ENCODE measurements at places on chromosomes 7 and 10.
A peak's percentile ranks its signal among the peaks of the same experiment; 100 is the strongest.

- peak; percentile 87 for DNase-seq
Measured at GRCh38 chr10:3542185-3542611, 242.8 kb downstream of the KLF6 start.

DNA sequence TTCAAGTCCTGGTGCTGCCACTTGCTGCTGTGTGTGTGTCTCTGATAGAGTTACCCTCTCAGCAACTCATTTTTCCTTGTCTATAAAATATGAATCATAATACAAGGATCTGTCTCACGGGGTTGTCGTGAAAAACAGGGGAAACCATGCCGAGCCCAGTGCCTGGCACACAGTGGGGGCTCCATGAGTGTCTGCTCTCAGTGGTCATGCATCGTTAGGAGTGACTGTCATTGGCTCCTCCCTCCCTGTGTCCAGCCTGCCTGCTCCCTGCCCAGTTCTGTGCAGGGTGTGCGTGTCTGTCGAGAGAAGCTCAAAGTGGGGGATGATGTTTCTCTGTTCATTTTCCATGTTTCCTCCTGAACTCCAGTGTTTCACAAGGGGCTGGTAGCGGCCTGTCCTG lies 83.6 kb upstream of the LRRC4 start:
- DNase-seq = no peak

DNA sequence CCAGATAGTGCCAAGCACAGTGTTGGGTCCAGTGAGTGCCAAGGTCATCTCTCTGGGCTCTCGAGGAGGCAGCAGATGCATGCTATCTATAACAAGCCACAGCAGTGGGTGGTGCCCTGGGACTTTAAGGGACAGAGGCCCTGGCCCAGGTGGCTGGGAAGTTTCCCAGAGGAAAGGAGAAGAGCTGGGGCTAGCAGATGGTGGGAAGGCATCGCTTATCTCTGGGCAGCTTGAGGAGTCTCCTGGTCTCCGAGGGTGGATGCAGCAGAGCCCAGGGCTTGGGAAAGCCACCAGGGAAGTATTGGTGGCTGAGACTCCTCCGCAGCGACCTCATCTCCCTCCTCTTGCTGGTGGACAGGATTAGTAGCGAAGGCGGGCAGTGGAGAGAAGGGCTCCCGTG lies 63.4 kb upstream of the LRRC4 start:
- DNase-seq = no peak

DNA sequence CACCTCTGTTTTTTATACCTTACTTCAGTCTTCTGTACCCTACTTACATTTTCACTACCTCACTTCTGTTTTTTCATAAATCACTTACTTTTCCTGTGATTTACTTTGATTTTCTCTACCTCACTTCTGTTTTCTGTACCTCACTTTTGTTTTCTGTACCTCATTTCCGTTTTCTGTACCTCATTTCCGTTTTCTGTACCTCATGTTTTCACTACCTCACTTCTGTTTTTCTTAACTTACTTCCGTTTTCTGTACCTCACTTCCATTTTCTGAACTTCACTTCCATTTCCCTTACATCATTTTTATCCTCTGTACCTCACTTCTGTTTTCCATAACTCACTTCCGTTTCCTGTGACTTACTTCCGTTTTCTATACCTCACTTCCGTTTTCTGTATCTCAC lies 492.0 kb upstream of the AKR1E2 start:
- no peak for DNase-seq

GRCh38 chr10:11895598-11895997 lies 72.4 kb downstream of the PROSER2 start:
- no peak for DNase-seq

DNA sequence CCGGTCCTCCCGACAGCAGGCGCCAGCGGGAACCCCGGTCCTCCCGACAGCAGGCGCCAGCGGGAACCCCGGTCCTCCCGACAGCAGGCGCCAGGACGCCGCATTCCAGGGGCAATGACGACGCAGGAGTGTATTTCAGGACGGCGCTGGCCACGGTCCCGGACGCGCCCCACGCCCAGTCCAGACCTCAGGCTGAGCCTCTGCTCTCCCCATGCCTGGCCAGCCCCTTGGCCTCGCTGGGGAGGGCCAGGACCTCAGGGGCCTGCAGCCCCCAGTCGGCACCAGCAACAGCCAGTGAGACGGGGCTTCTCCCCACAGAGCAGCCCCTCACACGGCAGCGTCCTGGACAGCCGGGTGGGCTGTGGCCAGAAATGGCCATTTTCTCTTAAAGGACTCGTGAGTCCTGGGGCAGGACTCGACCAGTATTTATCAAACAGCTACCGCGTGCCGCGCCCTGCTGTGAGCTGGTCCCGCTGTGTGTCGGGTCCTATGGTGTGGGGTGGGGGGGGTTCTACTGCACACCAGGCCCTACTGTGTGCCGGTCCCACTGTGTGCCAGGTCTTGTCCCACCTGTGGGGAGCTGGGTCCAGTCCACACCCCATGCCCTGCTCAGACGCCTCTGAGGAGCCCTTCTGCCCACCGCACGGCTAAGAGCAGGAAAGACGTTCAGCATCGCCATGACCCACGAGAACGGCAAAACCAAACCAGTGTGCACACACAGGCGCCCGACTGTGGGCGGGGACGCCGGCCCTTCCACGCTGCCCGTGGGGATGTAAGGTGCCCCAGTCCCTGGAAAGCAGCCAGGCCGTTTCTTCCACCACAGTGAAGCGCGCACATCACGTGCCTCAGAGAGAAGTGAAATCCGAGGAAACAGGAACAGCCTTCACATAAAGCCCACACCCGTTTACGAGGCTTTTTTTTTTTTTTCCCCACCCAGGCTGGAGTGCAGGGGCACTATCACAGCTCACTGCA lies 33.3 kb downstream of the GET4 start:
- DNase-seq = no peak

DNA sequence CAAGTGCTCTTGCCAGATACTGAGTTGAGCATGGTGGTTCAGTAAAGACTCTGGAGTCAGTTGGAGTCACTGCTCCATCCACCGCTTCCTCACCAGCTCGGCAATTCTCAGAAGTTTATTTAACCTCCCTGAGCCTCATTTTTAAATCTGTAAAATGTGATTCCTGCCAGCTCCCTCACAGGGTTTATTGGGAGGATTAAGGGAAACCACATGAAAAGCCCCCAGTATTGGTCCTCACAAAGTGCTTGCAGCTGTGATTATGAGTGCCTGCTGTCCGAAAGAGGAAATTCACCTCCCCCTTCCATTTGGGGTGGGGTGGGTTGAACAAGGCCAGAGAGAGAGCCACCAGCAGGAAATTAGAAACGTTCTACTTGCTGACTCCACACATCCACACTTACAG lies 99.0 kb downstream of the AOAH start:
- DNase-seq = no peak

- DNase-seq = no peak
Measured at GRCh38 chr10:31871266-31872065, 57.2 kb downstream of the ARHGAP12 start.

DNA sequence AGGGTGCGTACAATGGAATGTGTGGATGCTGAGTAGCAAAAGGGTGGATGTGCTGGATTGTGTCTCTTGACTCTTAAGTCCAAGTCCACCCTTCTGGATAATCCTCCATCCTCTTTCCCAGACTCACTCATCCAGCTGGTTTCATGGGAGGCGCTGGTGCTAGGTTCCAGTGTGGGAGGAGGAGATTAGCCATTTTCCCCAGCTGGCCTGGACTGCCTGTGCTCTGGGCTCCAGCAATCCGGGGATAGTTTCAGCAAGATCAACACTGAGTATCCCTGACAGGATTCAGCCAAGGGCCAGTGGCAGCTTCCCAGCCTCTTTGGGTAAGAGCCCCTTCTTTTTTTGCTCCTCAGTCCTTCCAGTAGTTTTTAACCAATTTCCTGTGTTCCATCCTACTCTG lies 21.6 kb upstream of the TRIL start:
- no peak for DNase-seq

- DNase-seq = no peak
Measured at GRCh38 chr10:32957341-32958084, 517 bp downstream of the ITGB1 start.

GRCh38 chr7:130139193-130139960 lies 65.8 kb downstream of the TMEM209 start:
- DNase-seq = no peak

- peak; percentile 90 for DNase-seq
Measured at GRCh38 chr10:78025685-78026364, 3.5 kb downstream of the POLR3A start.

DNA sequence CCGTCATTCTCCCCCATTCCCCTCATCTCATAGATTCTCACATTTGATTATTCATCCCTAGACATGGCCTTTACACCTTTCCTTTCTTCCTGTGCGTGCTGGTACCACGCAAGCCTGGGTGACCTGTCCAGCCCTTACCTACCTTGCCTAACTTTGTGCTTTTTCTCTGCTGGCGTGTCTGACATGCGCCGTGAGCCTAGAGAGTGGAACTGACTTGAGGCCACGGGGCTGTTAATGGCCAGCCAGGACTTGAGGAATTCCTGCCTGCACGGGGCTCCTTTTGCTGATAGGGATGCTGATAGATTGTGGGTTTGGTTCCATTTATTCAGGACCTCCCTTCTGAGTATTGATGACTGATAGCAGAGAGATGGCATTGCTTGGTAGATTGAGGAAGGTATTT lies 134.2 kb downstream of the DOCK1 start:
- no peak for DNase-seq

- no peak for DNase-seq
Measured at GRCh38 chr7:25586513-25586912, 358.2 kb upstream of the NPVF start.

DNA sequence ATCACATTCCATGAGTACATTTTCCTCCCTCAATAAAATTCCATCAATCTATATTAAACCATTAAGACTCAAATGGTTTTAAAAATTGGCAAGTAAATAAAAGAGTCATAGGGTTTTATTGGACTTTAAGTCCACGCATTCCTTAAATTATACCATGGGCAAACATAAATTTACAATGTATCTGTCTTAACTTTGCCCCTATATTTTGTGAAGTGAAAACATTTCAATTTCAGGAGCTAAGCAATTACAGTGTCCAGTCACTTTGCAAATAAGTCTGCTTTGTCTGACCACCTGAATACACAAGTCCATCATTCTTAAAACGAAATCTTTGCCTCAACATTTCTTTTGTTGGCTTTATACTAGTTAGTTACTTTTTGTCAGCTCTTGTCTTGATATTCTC lies 197.5 kb upstream of the SEMA3D start:
- no peak for DNase-seq

- no peak for DNase-seq
Measured at GRCh38 chr10:71700731-71701368, 18.7 kb downstream of the C10orf105 start.

DNA sequence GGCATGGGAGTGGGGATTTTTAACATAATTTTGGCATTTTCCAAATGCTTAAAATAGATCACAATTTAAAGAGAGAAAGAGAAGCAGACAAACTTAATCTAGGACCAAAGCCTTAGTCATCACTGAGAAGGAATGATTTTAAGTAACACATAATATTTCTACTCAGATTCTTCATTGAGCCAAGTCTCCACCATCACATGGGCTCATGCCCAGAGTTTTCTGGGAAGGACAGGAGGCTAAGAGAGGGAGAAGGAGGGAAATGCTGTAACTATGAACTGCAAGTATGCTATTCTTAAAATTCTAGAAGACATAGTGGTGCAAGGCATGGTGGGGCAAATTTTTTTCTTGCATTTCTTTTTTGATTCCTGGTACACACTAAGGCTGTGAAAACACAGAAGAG lies 23.8 kb upstream of the UBE2D1 start:
- no peak for DNase-seq

DNA sequence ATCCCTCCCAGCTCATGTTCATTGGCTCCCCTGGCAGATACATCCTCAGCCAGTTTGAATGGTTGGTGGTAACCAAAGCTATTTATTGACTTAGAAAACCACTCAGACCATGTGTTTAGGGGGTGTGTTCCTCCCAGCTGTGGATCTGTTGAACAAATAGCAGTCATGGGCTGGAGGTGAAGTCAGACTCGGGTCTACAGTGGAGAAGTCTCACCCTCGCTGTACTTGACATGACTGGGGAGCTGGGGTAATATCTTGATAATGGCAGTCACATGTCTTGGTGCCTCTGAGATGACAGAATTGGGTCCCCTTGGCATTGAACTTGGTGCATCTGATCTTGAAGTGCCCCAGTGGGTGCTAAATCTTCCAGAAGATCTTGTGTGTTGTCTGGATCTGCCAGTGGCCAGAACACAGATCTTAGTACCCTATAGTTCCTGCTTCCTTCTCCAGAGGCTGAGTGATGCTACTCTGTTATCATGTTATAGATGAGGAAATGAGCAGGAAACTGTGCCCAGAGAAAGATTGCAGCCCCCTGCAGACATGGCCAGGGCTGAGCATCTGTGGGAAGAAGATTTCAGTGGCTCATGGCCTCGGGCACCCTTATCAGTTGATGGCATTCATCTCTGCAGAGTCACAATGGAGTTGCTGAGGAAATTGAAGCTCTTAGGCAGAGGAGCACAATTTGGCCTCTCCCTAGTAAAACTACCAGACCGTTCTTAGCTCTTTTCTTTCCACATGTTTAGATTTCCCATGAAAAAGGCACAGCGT lies 50.4 kb downstream of the ADRA2A start:
- no peak for DNase-seq

DNA sequence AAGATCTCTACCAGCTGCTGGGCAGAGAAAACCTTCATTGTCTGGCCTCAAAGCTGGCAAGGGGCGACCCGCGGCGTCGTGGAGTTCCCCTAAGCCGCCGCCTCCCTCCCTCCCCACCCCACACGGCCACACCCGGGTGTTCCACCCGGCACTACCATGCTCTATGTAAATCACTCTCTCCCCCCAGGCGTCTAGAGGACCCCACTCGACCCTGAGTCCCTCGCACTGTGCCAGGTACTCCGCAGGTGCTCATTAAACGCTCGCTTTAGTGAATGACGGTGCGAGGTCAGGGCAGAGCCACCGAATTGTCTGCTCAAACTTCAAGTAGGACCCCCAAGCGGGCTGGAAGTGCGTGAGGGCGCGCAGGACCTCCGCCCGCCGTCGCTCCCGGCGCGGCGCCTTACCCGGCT lies 628 bp downstream of the PARP12 start:
- DNase-seq = no peak

Measured in bronchial epithelial cell (primary cell).